ENCODE measurements at places on chromosomes 5 and 9. TPM values are rescaled to one million over a fixed set of nuclear protein-coding genes. Genes with fewer than 3 reads are reported as not detected.

- DNase-seq: no peak
- H3K27ac ChIP-seq: no peak overlapping the region
- H3K36me3 ChIP-seq: no peaks in the 10 kb centered on the region
- no peak overlapping the region for H3K4me3 ChIP-seq
- no peaks in the 10 kb centered on the region for H3K4me1 ChIP-seq
- H3K27me3 ChIP-seq: no peaks in the 10 kb centered on the region
These were observed 247.4 kb downstream of the CDH9 start for GRCh38 chr5:26791021-26791420.

- H3K27ac ChIP-seq: no peak overlapping the region
- no peaks in the 10 kb centered on the region for H3K36me3 ChIP-seq
- H3K27me3 ChIP-seq: no peaks in the 10 kb centered on the region
- H3K4me3 ChIP-seq: no peak overlapping the region
- DNase-seq: no peak
These were observed 159.6 kb downstream of the NR2F1-AS1 start for GRCh38 chr5:93421468-93421867.

GRCh38 chr9:135249191-135249590 is 161.7 kb downstream of the OLFM1 start:
- H3K4me1 ChIP-seq: peaks cover 3% of the 10 kb centered on the region
- no peak overlapping the region for H3K4me3 ChIP-seq
- no peak overlapping the region for H3K27ac ChIP-seq
- no peak for DNase-seq

DNA sequence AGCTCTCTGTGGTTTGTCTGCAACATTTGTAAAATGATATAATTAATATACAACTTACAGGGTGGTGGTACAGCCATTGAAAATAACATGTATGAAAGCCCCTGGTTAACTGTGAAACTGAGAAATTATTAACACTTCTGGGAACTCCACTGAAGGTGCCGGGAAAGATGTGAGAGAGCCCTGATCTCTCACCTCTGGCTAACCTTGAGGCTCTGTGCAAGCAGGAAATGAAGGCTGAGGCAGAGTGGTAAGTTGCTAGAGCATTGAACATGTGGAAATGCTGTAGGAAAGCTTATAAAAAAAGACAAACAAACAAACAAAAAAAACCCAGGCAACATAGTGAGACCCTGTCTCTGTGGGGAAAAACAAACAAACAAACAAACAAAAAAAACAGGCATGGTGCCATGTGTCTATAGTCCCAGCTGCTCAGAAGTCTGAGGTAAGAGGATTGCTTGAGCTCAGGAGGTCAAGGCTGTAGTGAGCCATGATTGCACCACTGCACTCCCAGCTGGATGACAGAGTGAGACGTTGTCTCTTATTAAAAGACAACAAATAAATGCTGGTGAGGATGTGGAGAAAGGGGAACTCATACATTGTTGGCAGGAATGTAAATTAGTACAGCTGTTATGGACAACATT is 7.5 kb downstream of the CATSPER3 start:
- H3K4me3 ChIP-seq: no peak overlapping the region
- no peaks in the 10 kb centered on the region for H3K4me1 ChIP-seq
- no peaks in the 10 kb centered on the region for H3K27me3 ChIP-seq

Gene CD14
- total RNA-seq: 0.36 TPM

DNA sequence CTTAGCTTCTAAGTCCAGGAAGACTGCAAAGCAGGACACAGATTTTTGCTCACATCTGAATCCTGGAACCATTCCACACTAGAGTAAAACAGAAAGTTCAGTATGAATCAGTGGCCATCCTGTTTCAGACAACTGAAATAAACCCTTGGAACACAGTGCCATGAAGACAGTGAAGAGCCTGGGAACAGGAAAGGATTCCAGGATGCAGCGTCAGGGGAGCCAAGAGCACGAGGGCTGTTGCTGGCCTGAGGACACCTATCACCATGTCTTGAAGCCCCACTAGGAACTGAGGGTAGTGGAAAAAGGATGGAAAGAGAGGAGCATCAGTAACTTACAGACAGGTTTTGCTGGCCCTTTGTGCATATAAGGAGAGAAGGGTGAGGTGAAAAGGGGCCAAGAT is 115.3 kb upstream of the FSTL4 start:
- H3K4me1 ChIP-seq: no peaks in the 10 kb centered on the region
- H3K27me3 ChIP-seq: peaks cover 16% of the 10 kb centered on the region
- no peak overlapping the region for H3K4me3 ChIP-seq
- no peak overlapping the region for H3K27ac ChIP-seq

GRCh38 chr5:58107704-58108103 is 352.2 kb downstream of the PLK2 start:
- no peaks in the 10 kb centered on the region for H3K4me1 ChIP-seq
- DNase-seq: no peak
- H3K27me3 ChIP-seq: no peaks in the 10 kb centered on the region

All from progenitor cell of endocrine pancreas (in vitro differentiated cells).